ENCODE measurements at places on chromosomes 1 and 21. TPM values are rescaled to one million over a fixed set of nuclear protein-coding genes. Genes with fewer than 3 reads are reported as not detected.
A peak's percentile ranks its signal among the peaks of the same experiment; 100 is the strongest.

DNA sequence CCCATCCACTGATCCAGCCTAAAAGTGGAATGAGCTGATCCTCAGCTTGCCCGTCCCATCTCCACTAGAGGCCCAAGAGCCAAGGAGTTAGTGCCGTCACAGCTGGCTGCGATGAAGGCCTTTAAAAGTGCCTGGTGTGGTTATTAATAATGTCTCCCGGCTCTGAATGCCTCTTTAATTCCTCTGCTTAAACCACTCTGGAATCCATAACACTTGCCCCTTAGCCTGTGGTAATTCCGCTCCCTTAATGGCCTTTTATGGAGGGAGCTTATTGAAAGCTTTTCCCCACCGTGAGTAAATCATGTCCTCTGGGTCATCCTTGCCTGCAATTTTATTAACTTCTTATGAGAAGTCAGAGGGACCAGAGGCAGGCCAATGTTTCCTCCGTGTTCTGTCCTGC lies 55.4 kb downstream of the UBIAD1 start:
- DNase-seq: no peak

DNA sequence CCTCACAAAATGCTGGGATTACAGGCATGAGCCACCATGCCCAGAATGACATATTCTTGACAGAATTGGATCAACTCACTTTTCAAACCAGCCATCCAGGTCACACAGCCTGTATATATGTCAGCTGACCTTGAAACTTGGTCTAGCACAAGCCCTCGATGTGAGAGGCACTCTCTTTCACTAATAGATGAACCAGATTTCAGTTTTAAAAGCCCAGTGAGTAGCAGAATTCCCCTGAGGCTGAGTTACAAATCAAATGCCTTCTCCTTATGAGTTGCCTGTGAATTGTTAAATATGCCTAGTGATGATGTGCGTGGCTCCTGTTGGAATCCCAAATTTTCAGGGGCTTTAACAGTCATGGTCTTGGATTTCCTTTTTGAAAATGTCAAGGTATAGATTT lies 88.7 kb downstream of the CD247 start:
- no peak for DNase-seq

DNA sequence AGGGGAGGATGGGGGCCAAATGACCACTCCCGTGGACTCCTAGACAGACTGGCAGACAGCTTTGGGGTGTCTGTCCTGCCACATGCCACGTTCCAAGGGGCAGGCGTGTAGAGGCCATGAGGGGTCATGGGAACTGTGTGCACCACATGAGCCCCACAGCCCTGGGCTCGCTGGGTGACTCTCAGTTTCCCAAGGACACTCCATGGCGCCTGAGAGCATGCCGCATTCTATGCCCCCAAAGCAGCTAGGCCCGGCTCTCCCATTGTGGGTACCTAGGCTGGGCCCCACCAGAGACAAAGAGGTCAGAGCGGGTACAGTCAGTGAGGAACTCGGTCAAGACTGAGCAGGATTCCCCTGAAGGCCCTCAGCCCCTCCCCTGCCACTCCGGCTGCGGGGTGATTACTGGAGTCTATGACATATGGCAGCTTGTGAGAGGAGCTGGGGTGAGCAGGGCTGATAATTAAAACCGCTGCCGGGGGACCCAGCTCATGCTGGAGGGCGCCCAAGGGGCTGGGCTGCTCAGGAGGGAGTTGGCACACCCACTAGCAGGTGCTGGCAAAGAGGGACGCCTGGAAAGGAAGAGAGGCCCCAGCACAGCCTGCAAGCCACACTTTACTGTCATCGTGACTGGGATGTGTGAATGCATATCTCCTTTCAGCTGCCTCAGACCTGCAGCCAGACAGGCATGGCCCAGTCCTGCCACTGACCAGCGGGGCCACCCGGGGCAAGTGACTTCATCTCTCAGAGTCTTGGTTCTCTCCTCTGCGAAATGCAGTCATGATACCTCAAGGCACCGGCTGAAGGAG lies 8.4 kb downstream of the LRP8 start:
- DNase-seq: no peak

GRCh38 chr1:43573066-43573800 lies 42.5 kb downstream of the PTPRF start:
- DNase-seq: no peak

DNA sequence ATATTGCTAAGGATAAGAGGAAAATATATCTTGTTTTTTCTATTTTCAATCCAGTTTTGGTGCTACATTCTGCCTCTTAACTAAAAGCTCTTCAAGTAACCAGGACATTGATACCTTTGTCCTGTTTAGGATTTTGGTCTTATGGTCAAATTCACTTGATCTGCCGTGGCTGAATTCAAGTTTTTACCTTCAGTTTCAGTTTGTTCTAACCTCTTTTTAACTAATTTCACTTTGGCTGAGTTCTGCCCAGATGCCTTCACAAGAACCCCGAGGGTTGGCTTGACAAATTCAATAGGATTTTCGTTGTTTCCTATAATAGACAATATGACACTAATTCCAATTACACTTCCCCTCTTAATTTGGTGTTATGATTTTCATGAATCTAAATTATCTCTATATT lies 84.5 kb upstream of the C1orf21 start:
- DNase-seq: no peak

The MFSD2A gene
- total RNA-seq: 4.8 TPM

DNA sequence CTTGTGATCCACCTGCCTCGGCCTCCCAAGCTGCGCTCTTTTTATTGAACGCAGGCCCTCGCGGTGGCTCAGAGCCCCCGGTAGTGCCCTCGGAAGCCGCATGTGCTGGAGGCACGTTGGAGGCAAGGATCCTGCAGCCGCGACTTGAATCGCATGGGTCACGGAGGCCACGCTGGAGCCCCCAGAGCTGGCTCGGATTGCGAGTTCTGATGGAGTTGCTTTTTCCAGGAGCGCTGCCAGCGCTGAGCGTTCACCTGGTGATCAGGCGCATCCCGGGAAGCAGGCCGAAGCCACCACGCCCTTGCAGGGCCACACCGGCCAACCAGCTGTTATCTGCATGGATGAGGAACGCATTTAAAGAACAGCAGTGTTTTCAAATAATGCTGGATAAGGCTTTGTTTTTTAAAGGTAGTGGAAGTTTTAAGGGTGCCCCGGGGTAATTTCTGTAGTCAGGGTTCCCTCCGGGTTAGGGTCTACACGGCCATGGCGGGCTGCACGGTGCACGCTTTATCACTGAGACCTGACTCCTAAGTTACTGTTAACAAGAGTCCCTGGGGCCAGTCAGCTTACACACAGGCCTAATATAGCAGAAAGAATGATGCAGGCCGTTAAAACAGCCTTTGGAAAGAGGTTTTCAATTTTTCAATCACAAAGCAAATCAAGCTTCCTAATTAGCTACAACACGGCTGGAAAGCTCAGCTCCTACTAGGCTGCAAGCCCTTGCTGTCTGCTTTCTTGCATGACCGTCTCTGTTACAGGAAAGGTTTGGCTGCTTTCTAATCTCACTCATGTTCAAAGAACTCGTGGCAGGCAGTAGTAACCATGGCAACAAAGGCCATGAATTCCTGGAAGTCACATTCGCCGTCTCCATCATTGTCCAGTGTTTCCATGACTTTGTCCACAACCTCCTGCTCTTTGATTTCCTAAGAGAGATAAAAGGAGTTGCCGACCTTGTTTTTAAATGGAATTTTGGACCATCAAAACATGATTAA lies 6.0 kb downstream of the S100B start:
- DNase-seq: peak; percentile 79

DNA sequence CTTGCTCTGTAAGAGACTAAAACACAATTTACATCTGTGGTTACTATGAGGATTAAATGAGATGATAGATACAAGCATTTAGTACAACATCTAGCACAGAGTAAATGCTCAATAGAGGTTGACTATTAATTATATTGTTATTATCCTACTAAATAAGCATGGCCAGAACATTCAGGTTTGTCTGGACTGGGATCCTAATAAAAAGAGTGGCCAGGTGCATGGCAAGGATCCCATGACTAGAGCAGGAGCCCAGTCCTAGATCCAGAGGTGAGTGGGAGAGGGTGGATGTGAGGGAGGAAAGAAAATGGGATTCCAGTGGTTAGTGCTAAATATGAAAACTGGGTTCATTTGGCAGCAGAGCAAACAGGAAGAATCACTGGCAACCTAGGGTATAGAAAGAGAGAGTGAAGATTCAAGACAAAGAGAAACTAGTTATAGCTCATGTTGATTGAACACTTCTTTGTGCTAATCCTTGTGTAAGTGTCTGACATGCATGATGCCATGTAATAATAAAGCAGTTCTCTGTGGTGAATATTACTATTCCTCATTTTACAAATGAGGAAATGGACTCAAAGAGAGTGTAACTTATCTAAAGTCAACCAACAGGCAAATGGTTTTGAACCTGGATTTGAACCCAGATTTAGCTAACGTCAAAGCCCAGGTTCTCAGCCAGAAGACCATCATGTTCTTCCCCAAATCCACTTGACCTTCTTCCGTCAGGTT lies 71.1 kb upstream of the FGGY start:
- no peak for DNase-seq

GRCh38 chr1:18532390-18533170 lies 51.9 kb downstream of the KLHDC7A start:
- DNase-seq: no peak

The KIF26B gene
- total RNA-seq: 19.8 TPM
